Esophagus squamous epithelium (tissue), 5 donors: ENCODE measurements at places on chromosomes 6 and 20. TPM values are rescaled to one million over a fixed set of nuclear protein-coding genes. Genes with fewer than 3 reads are reported as not detected.

C2 gene
- total RNA-seq = 1.3 TPM

TREML1 gene
- total RNA-seq = not detected

SNAP25 gene
- not detected for total RNA-seq

EDN3 gene
- total RNA-seq = 23.9 TPM

CUTA gene
- total RNA-seq = 93.1 TPM

MYLK2 gene
- not detected for total RNA-seq

MYB gene
- total RNA-seq = 2.8 TPM

PLCB1 gene
- total RNA-seq = 1.9 TPM

- DNase-seq = no peak
- H3K27me3 ChIP-seq = no peaks in the 10 kb centered on the region
- no peak overlapping the region for H3K27ac ChIP-seq
Measured at GRCh38 chr6:43604174-43604573, 24.9 kb downstream of the GTPBP2 start.

DNA sequence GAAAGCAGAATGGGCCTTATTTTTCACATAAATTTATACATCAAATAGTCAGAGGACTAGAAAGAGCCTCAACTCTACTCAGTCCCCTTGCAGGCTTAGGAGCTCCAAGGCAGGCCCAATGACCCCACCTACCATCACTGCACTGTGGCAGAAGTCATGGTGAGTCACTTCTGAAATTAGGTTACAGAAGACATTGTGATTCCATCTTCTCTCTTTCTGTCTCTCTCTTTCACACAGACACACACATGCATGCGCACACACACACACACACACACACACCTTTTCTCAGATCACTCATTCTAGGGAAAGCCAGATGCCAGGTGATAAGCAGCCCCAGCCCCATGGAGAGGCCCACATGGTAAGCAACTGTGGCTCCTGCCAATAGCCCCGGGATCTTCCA, 103.8 kb downstream of the C6orf118 start:
- no peaks in the 10 kb centered on the region for H3K4me1 ChIP-seq
- no peaks in the 10 kb centered on the region for H3K36me3 ChIP-seq
- no peak overlapping the region for H3K27ac ChIP-seq
- no peak overlapping the region for H3K4me3 ChIP-seq
- no peaks in the 10 kb centered on the region for H3K27me3 ChIP-seq

DNA sequence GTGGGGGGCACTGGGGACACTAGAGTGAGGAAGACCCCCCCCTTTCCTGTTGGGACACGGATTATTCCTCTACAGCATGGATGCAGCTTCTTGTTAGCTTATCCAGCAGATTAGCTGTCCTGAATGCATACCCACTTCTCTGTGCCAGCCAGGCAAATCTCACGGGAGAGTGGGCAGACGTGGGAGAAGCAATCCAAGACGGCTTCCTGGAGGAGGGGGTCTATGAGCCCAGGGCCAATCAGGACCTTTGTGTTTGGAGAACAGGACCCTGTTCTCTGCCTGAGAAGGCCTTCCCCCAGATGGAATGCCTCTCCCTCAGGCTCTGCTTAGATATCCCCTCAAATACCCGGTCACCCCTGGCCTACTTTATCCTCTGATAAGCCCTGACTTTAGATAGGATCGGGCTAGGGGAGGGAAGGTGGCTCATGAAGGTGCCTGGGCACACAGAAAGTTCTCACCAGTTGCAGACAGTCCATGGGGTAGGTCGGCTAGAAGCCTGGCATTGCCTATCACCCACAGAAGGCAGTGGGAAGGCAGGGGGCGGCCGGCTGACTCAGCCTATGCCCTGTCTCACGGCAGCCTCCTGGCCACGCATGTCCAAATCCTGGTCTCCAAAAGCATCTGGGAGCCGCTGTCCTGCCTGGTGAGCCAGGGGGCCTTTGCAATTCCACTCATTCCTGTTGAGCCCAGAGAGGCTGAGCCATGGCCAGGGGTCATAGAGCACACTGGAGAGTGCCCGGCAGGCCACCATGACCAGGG, 34.7 kb downstream of the SUN5 start:
- no peaks in the 10 kb centered on the region for H3K36me3 ChIP-seq
- no peak overlapping the region for H3K4me3 ChIP-seq
- DNase-seq = no peak
- H3K4me1 ChIP-seq = peaks cover 39% of the 10 kb centered on the region

- peaks cover 83% of the 10 kb centered on the region for H3K27me3 ChIP-seq
- H3K27ac ChIP-seq = no peak overlapping the region
- peaks cover 30% of the 10 kb centered on the region for H3K4me1 ChIP-seq
- no peaks in the 10 kb centered on the region for H3K36me3 ChIP-seq
- DNase-seq = no peak
Measured at GRCh38 chr6:37622646-37623071, 75.0 kb downstream of the MDGA1 start.

GRCh38 chr6:165679326-165679725, 16.3 kb upstream of the PDE10A start:
- no peaks in the 10 kb centered on the region for H3K27me3 ChIP-seq
- H3K27ac ChIP-seq = no peak overlapping the region
- no peaks in the 10 kb centered on the region for H3K36me3 ChIP-seq
- DNase-seq = no peak

DNA sequence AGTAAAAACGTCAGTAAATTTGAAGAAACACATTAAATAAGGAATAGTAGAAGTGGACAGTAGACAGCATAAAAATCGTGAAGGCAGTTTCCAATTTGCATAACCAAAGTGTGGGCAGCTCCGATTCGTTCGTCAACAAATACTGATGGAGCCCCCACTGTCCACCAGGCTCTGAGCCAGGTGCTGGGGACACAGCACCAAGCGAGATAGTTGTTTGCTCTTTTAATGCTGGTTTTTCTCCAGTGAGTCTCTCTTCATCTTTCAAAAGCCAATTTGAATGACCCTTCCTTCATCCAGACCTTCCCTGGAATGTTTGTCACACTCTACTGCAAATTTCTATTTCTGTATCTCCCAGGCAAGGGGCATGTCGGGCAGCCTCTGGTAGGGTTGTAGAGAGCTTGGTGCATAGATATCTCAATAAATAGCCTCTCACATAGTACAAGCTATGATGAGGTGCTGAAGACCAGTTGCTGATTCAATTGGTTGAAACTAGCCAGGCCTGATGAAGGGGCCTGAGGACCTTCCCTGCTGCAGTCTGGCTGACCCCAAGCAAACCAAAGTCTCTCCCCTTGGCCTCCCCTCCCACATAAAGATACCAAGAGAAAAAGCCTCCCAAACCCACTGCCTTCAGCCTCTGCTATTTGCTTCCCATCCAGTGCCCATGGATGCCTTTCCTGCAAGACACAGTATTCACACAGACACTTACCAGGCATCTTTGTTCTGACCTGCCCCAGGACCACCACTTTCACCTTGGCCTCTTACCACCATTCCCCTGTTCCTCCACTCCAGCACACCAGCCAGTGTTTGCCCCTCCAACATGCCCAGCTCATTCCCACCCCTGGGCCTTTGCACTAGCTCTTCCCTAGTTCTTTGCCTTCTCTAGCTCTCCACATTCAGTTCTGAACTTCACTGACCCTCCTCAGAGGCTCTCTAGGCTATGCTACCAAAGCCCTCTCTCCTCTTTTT, 125.2 kb downstream of the CEBPB start:
- H3K36me3 ChIP-seq = no peaks in the 10 kb centered on the region
- no peak overlapping the region for H3K27ac ChIP-seq

GRCh38 chr20:17524560-17524959, 6.6 kb downstream of the BFSP1 start:
- no peaks in the 10 kb centered on the region for H3K36me3 ChIP-seq
- no peaks in the 10 kb centered on the region for H3K4me1 ChIP-seq
- no peaks in the 10 kb centered on the region for H3K27me3 ChIP-seq
- DNase-seq = no peak
- peak overlapping the region; percentile 4 for H3K27ac ChIP-seq

DNA sequence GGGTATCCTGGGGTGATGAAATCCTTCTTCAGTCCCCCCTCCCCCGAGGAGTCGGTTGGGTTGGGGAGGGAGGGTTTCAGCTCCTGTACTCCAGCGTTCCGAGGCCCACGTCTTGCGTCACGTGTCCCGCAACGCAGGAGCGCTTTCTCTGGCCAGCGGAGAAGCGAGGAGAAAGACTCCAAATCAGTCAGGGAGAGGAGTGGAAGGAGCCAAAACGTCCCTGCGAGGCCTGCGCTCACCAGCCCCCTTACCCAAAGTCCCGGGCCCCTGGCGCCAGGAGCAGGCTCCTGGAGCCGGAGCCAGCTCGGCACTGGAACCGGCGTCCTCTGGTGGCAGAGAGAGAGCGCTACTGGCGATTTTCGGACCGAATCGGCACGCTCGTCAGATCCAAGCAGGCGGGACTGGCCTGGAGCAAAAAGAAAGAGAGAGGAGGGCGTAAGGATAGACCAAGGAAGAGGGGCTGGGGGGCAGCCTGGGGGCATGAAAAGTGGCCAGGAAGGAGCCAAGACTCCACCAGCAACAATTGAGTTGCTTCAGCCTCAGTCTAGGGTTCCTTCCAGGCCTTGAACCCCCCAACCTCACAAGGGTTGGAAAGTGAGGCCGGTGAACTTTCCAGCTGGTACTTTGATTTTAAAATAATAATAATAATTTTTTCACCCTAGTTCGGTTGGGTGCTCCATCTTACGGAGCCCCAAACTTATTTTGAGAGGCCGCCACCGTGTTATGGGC, at the start of gene GNAS:
Gene GNAS (plus strand): TSS at position 174 of the 729 bp plus-strand sequence.
- H3K4me3 ChIP-seq = peak within 1 kb of the TSS; percentile 11
- H3K27ac ChIP-seq = no peak within 1 kb of the TSS
- no peaks in the 10 kb centered on the region for H3K36me3 ChIP-seq

- H3K4me3 ChIP-seq = no peak overlapping the region
- no peak for DNase-seq
- H3K36me3 ChIP-seq = no peaks in the 10 kb centered on the region
- H3K27me3 ChIP-seq = no peaks in the 10 kb centered on the region
- H3K27ac ChIP-seq = peak overlapping the region; percentile 89
Measured at GRCh38 chr6:6722195-6722594, 133.7 kb downstream of the LY86 start.

GRCh38 chr6:55678330-55679224, 99.6 kb upstream of the HMGCLL1 start:
- H3K4me3 ChIP-seq = no peak overlapping the region
- H3K36me3 ChIP-seq = no peaks in the 10 kb centered on the region
- H3K27ac ChIP-seq = no peak overlapping the region
- DNase-seq = no peak
- H3K4me1 ChIP-seq = no peaks in the 10 kb centered on the region

DNA sequence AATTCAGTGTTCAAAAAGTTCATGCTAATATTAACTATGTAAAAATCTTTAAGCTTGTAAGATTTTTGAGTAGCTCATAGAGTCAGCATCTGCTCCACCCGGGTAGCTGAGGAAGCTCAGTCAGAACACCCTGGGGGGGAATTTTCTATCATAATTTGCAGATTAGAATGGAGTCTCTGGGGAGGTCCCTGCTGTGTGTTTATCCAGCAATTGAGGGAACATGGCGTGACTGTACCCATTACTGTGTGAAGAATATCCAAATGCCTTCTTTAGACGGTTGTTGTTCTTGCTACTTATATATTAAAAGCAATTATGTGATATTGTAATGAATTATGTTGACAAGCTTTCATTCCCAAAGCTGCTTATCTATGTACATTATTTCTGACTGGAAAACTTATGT, 64.8 kb downstream of the AIG1 start:
- no peaks in the 10 kb centered on the region for H3K27me3 ChIP-seq
- H3K27ac ChIP-seq = no peak overlapping the region
- H3K4me3 ChIP-seq = no peak overlapping the region
- DNase-seq = no peak
- peaks cover 19% of the 10 kb centered on the region for H3K36me3 ChIP-seq

DNA sequence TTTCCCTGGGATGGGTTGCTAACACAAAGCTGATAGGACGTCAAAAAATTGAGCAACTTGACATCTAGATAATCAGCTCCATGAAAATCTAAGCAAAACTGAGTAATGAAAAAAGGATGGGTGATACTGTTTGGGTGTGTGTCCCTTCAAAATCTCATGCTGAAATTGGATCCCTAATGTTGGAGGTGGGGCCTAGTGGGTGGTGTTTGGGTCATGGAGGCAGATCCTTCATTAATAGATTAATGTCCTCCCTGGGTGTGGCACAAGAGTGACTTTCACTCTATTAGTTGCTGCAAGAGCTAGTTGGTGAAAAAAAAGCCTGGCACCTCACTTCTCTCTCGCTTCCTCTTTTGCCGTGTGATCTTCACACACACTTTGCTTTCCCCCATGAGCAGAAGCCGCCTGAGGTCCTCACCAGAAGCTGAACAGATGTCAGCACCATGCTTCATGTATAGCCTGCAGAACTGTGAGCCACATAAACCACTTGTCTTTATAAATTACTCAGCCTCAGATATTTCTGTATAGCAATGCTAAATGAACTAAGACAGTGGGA, 160.9 kb downstream of the FRK start:
- H3K4me3 ChIP-seq = no peak overlapping the region
- no peak for DNase-seq
- H3K27ac ChIP-seq = no peak overlapping the region
- no peaks in the 10 kb centered on the region for H3K36me3 ChIP-seq

- DNase-seq = no peak
- no peak overlapping the region for H3K4me3 ChIP-seq
- no peaks in the 10 kb centered on the region for H3K36me3 ChIP-seq
- peaks cover 4% of the 10 kb centered on the region for H3K4me1 ChIP-seq
- H3K27me3 ChIP-seq = no peaks in the 10 kb centered on the region
- H3K27ac ChIP-seq = no peak overlapping the region
Measured at GRCh38 chr6:111609028-111609820, 3.5 kb upstream of the TRAF3IP2 start.

DNA sequence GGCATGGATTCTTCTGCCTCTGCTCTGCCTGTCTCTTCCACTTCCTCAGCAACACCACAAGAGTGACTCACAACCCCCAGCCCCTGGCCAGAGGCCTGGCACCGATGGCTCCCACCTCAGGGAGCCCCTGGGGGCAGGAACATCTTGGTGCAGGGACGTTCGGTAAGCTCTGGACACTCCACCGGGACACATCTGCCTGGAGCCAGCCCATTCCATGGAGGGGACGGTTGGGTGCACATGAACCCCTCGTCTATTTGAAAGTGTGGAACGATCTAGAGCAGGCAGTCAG, 246.5 kb downstream of the ERMARD start:
- H3K27me3 ChIP-seq = no peaks in the 10 kb centered on the region
- no peak overlapping the region for H3K4me3 ChIP-seq
- no peak for DNase-seq
- no peaks in the 10 kb centered on the region for H3K36me3 ChIP-seq
- no peak overlapping the region for H3K27ac ChIP-seq

DNA sequence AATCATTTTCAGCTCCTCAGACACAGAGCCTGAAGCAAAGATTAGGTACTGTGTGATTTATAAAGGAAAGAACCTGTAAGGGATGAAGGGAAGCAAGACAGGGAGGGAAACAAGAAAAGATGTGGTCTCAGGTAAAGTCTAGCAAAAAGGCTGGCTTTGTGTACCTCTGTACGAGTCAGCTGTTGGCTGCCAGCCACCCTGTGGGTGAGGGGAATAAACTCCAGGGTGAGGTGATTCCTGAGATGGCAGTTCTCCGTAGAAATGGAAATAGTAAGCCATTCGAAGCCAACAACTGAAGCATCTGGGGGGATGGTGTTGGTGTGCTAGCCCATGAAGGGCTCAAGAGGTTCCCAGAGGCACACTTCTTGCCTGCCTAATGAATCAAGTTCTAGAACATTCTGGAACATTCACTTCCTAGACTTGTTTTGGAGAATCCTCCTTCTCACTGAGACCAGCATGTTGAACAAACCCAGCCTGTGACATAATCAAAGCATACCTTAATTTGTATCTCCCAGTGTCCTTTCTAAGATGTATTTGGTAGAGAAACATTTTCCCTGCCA, 10.6 kb upstream of the TTPAL start:
- DNase-seq = no peak
- no peaks in the 10 kb centered on the region for H3K36me3 ChIP-seq
- no peaks in the 10 kb centered on the region for H3K4me1 ChIP-seq
- no peaks in the 10 kb centered on the region for H3K27me3 ChIP-seq
- H3K4me3 ChIP-seq = no peak overlapping the region
